Fibroblast of the aortic adventitia (primary cell): ENCODE measurements at places on chromosomes 16 and 17. TPM values are rescaled to one million over a fixed set of nuclear protein-coding genes. Genes with fewer than 3 reads are reported as not detected.
A peak's percentile ranks its signal among the peaks of the same experiment; 100 is the strongest.

The TBC1D28 gene
- not detected in 2 replicates for total RNA-seq

The XAF1 gene
- total RNA-seq: 27.5 and 47.1 TPM in 2 replicates

The CDH8 gene
- total RNA-seq: 1.6 TPM in 1 of 2 replicates, not detected in the other

The ABCA6 gene
- total RNA-seq: 192 and 340 TPM in 2 replicates

The LRRC37A gene
- 1.4 and 2.3 TPM in 2 replicates for total RNA-seq

The ACSM2A gene
- not detected in 2 replicates for total RNA-seq

The TMIGD1 gene
- not detected in 2 replicates for total RNA-seq

The C16orf96 gene
- under 0.01 TPM in 1 of 2 replicates, not detected in the other for total RNA-seq

The KRTAP9-8 gene
- not detected in 2 replicates for total RNA-seq

DNA sequence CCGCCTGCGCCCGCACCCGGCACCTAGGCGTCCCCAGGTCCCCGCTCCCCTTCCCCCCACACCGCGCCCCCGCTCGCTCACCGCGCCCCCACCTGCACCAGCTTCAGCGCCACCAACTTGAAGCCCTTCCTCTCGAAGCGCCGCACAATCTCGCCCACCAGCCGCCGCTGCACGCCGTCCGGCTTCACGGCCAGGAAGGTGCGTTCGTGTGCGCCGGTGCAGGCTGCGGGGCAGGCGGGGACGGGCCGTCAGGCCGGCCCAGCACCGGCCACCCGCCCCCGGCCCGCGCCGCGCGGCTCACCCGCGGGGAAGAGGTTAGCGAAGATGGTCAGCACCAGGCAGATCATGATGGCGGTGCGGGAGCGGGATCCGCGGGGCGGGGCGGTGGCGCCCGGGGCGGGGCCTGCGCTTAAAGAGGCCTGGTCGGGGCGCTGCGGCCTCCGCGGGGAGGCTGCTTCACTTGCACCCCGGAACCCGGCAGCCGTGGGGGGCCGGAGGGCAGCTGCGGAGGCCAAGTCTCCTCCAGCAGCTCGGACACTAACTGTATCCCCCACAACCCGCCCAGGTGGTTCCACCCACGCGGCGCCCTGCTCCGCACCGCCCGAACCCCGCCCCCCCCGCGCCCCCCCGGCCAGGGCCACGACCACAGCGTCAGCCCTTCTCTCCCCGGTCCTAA, at the start of gene NME3:
Gene NME3, minus strand, starts transcription at position 356 of the 676 bp plus-strand sequence. Its CDS starts 9 bp downstream, at position 347.
- DNase-seq: peak; percentile 50

DNA sequence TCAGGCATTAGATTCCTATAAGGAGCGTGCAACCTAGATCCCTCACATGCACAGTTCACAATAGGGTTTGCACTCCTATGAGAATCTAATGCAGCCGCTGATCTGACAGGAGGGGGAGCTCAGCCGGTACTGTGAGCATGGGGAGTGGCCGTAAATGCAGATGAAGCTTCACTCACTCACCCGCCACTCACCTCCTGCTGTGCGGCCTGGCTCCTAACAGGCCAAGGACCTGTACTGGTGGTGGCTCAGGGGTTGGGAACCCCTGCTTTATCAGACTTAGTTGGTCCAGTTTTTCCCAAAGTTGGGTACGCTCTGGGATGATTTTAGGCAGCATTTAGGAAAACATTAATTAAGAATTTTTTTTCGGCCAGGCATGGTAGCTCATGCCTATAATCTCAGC, 103.8 kb downstream of the MARF1 start:
- no peak for DNase-seq

GRCh38 chr17:3724378-3725077, 825 bp downstream of the HASPIN start:
- DNase-seq: no peak

DNA sequence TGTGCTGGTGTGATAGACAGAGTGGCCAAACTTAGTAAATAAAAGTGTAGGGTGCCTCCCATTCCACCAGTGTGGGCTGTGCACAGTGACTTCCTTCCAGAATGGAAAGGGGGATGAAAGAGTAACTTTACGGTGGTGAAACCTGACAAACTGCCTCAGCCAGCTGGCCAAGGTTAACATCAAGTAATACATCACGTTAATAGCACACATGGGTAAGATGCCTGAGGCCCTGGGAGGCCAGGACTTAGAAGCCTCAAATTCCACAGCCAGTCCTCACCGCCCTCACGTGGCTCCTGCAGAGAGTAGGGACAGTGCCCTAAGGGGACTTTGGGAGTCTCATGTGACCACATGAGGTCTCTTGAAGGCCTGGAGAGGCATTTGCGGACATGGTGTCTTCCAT, 14.1 kb downstream of the RMI2 start:
- DNase-seq: peak; percentile 32

- DNase-seq: no peak
Measured at GRCh38 chr16:66168777-66169176, 197.7 kb upstream of the CDH5 start.

DNA sequence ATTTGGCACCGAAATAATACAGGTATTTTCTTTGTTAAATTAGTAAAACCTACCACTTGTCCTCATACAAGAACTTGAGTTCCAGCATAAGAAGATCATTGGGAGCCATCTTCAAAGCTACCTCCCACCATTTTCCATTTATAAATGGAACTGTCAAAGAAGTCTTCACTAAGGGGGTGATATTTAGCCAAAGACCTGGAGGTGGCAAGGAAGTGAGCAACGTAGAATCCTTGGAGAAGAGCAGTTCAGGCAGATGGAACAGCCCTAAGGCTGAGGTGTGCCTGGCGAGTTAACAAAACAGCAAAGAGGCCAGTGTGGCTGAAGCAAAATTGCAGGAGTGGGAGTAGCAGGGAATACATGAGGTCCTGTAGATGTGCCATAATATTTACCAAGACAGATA, 1.8 kb downstream of the KCNJ16 start:
- DNase-seq: no peak

- peak; percentile 70 for DNase-seq
Measured at GRCh38 chr17:76384987-76385891, 830 bp downstream of the SPHK1 start.
